IPS DF 6.9 (cell line): ENCODE measurements at places on chromosomes 7 and 10.

GRCh38 chr10:100647928-100648327 lies 97.5 kb upstream of the PAX2 start:
- peaks cover 2% of the 10 kb centered on the region; the same call in 1 of the 2 replicates for H3K4me1 ChIP-seq
- no peak overlapping the region for H3K4me3 ChIP-seq
- DNase-seq = no peak
- H3K27ac ChIP-seq = no peak overlapping the region
- H3K27me3 ChIP-seq = peaks cover 8% of the 10 kb centered on the region; the same call in 1 of the 2 replicates

DNA sequence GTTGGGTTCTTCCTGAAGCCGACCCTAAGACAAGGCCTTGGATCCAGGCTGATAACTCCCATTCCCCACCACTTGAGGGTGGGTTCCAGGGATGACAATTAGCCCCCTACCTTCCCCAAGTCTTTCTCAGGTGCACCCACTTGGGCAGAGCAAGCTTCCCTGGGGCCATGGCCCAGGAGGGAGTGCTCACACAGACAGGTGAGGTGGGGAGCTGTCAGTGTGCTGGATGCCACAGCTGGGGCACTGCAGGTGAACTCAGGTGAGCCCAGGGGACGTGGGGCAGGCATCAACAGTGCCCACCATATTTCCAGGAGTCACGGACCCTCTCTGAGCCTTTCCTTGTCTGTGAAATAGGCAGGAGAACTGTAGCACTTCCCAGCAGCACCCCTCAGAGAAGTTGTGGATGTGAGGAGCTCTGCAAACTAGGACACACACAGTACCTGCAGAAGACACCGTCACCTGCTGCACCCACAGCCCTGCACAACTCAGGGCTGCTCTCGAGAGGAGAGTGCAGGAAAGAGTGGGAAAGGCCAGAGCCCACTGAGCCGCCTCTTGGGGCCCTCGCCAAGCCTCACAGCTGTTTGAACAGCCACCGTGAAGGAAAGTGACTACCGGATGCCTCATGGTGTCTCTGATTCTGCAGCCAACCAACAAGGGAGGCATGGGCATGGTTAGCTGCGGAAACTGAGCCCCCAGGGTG lies 17.9 kb downstream of the SH3PXD2A start:
- H3K4me3 ChIP-seq = no peak overlapping the region
- no peaks in the 10 kb centered on the region for H3K27me3 ChIP-seq
- H3K4me1 ChIP-seq = peaks cover 12% of the 10 kb centered on the region
- no peaks in the 10 kb centered on the region for H3K36me3 ChIP-seq
- no peak for DNase-seq

GRCh38 chr10:96714031-96714590 lies 6.2 kb downstream of the PIK3AP1 start:
- no peak overlapping the region for H3K27ac ChIP-seq
- no peaks in the 10 kb centered on the region for H3K4me1 ChIP-seq
- no peak for DNase-seq
- H3K36me3 ChIP-seq = no peaks in the 10 kb centered on the region
- H3K4me3 ChIP-seq = no peak overlapping the region

GRCh38 chr7:154906736-154907355 lies 96.1 kb downstream of the PAXIP1 start:
- H3K27me3 ChIP-seq = no peaks in the 10 kb centered on the region
- H3K27ac ChIP-seq = no peak overlapping the region
- H3K4me3 ChIP-seq = no peak overlapping the region
- no peak for DNase-seq
- H3K4me1 ChIP-seq = no peaks in the 10 kb centered on the region

GRCh38 chr7:135742371-135742770 lies 6.2 kb downstream of the FAM180A start:
- no peak overlapping the region for H3K27ac ChIP-seq
- H3K36me3 ChIP-seq = no peaks in the 10 kb centered on the region

DNA sequence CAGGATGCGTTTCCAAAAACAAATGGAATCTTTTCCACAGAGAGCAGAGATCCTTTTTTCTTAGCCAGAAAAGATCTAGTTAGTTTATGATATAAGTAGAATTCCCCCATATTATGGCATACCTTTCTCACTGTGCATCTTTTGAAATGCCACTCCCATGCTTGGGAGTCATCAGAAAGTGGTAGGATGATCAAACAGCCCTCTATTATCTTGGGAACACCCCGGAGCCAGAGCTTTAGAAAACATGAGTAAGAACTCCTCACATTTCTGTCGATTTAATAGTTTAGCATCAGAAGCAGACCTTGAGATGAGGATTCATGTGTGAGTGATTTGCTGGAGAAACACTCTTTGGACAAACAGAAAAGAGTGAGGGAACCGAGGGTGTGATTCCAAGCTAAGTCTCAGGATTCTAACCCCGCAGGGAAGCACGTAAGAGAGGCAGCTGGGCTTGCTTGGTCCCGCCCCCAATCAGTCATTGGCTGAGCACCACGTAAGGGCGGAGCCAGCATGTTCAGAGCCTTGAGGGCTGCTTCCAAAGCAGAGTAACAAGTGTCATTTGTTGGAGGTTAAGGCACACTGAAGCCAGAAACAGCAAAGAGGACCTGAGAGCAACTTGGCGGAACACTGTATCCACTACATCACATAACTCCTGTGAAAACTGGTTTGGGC lies 43.7 kb upstream of the NXPH1 start:
- peak; percentile 71 for DNase-seq
- no peaks in the 10 kb centered on the region; the same call in 1 of the 2 replicates for H3K4me1 ChIP-seq
- H3K36me3 ChIP-seq = no peaks in the 10 kb centered on the region
- no peak overlapping the region for H3K4me3 ChIP-seq
- H3K27me3 ChIP-seq = no peaks in the 10 kb centered on the region

DNA sequence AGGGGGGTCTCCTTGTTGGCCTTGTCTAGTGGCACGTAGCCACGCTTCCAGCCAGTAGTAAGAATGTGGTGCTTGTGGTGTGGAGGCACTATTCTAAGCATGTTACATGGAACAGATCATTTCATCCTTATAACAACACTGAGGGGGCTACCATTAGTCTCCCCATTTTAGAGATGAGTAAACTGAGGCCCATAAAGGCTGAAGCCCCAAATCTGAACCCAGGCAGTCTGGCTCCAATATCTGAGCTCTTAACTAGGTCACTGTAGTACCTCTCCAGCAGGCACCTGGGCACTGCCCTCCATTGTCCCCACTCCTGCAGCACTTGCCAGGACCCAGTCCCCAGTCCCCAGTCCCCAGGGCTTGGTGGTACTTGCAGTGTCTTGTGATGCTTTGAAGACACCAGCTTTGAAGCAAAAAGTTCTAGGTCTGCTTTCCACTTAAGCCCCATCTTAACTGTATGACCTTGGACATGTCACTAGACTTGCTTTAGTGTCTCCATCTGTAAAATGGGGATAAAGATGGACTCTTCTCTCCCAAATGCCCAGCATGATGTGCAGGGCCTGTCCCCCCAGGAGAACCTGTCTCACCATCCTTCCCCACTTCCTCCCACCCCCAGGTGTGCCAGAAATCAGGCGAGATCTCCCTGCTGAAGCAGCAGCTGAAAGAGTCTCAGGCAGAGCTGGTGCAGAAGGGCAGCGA lies 6.4 kb downstream of the LZTS2 start:
- H3K36me3 ChIP-seq = peaks cover 32% of the 10 kb centered on the region
- H3K27ac ChIP-seq = no peak overlapping the region

GRCh38 chr7:148987751-148988512 lies 40.4 kb downstream of the PDIA4 start:
- H3K27ac ChIP-seq = no peak overlapping the region
- DNase-seq = no peak
- H3K4me3 ChIP-seq = peak overlapping the region; percentile 54
- H3K4me1 ChIP-seq = no peaks in the 10 kb centered on the region
- H3K27me3 ChIP-seq = no peaks in the 10 kb centered on the region
- H3K36me3 ChIP-seq = no peaks in the 10 kb centered on the region

GRCh38 chr10:59894114-59894513 lies 12.2 kb downstream of the CCDC6 start:
- no peaks in the 10 kb centered on the region for H3K36me3 ChIP-seq
- H3K4me1 ChIP-seq = no peaks in the 10 kb centered on the region; the same call in 1 of the 2 replicates
- H3K4me3 ChIP-seq = no peak overlapping the region
- no peak for DNase-seq

- no peak overlapping the region for H3K4me3 ChIP-seq
- peaks cover 4% of the 10 kb centered on the region; the same call in 1 of the 2 replicates for H3K4me1 ChIP-seq
- no peak overlapping the region for H3K27ac ChIP-seq
- no peak for DNase-seq
- H3K27me3 ChIP-seq = no peaks in the 10 kb centered on the region
- no peaks in the 10 kb centered on the region for H3K36me3 ChIP-seq
These were observed 21.1 kb downstream of the PLAU start for GRCh38 chr10:73931767-73932619.

DNA sequence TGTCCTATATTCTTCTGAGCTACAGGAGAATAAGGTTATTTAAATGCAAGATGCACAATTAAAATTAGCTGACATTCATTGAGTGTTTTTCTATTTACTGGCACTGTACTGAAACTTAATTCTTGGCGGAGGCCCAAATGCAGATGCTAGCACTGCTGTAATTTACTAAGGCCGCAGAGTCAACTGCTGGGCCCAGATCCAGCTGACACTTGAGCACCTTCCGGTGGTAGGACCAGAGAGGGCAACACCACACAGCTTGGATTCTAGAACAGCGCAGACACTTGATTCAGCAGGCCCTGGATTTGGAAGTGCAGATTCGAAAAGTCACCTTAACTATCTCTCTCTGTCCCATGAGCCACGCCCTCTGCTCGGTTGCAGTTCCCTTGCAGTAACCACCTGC lies 228.6 kb upstream of the TMEM72 start:
- H3K27me3 ChIP-seq = no peaks in the 10 kb centered on the region
- no peak overlapping the region for H3K27ac ChIP-seq
- H3K4me1 ChIP-seq = no peaks in the 10 kb centered on the region
- no peak overlapping the region for H3K4me3 ChIP-seq
- no peaks in the 10 kb centered on the region for H3K36me3 ChIP-seq
- no peak for DNase-seq

- H3K27me3 ChIP-seq = no peaks in the 10 kb centered on the region
- no peaks in the 10 kb centered on the region for H3K4me1 ChIP-seq
- H3K36me3 ChIP-seq = no peaks in the 10 kb centered on the region
- no peak overlapping the region for H3K4me3 ChIP-seq
- no peak overlapping the region for H3K27ac ChIP-seq
These were observed 32.1 kb upstream of the MDFIC start for GRCh38 chr7:114889646-114890285.

GRCh38 chr10:33484787-33485186 lies 150.3 kb upstream of the NRP1 start:
- DNase-seq = no peak
- H3K27ac ChIP-seq = no peak overlapping the region
- no peaks in the 10 kb centered on the region; the same call in 1 of the 2 replicates for H3K36me3 ChIP-seq
- no peak overlapping the region for H3K4me3 ChIP-seq
- peaks cover 2% of the 10 kb centered on the region; the same call in 1 of the 2 replicates for H3K4me1 ChIP-seq
- no peaks in the 10 kb centered on the region for H3K27me3 ChIP-seq

DNA sequence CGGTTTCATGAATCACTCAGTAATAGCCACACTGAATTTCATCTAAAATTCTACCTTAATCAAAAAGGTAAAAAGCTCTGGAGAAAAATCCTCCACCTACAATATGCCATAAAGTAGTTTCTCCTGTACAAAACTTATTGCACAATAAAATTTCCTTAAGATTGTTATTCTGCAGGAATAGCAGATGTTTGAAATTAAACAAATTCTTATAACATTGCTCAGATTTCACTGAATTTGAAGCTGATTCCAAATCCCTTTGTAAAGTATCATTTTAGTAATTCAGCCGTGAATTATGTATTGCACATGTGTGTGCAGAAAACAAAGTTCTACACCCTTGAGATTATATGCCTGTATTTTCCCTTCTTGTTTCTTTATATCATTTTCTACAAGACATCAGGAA lies 123.8 kb downstream of the AMPH start:
- no peak overlapping the region for H3K27ac ChIP-seq
- no peaks in the 10 kb centered on the region for H3K36me3 ChIP-seq
- no peak overlapping the region for H3K4me3 ChIP-seq
- DNase-seq = no peak
- H3K4me1 ChIP-seq = no peaks in the 10 kb centered on the region

- no peak overlapping the region for H3K27ac ChIP-seq
- H3K27me3 ChIP-seq = no peaks in the 10 kb centered on the region
- no peaks in the 10 kb centered on the region for H3K36me3 ChIP-seq
- H3K4me1 ChIP-seq = no peaks in the 10 kb centered on the region
- H3K4me3 ChIP-seq = no peak overlapping the region
These were observed 10.0 kb downstream of the CPED1 start for GRCh38 chr7:120998520-120998919.

DNA sequence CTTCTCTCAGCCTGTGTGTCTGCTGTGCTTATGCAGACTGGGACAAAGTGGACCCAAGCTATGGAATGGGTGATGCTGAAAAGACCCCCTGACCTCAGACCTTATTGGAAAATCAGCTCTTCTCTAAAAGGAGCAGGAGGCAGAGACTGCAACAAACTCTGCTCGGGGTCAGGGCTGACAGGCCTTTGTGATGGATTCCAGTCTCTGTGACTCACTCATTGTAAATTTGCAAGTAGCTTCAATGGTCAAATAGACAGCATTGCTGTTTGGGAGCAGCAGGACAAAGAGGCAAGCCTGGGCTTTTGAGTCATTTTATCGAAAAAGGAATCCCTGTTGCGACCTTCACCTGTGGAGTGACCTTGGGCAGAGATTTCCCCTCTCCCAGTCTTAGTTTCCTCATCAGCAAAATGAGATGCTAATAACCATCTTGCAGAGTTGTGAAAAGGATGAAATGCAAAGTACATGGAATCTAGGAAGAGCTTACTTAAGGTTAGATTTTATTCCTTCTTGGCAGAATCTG lies 26.1 kb upstream of the GPR26 start:
- no peaks in the 10 kb centered on the region for H3K27me3 ChIP-seq
- H3K27ac ChIP-seq = no peak overlapping the region
- DNase-seq = no peak
- H3K36me3 ChIP-seq = no peaks in the 10 kb centered on the region
- H3K4me1 ChIP-seq = peaks cover 3% of the 10 kb centered on the region; the same call in 1 of the 2 replicates

GRCh38 chr10:90205340-90205739 lies 503.9 kb downstream of the KIF20B start:
- H3K36me3 ChIP-seq = no peaks in the 10 kb centered on the region
- no peak overlapping the region for H3K27ac ChIP-seq
- DNase-seq = no peak
- no peak overlapping the region for H3K4me3 ChIP-seq
- H3K27me3 ChIP-seq = no peaks in the 10 kb centered on the region

DNA sequence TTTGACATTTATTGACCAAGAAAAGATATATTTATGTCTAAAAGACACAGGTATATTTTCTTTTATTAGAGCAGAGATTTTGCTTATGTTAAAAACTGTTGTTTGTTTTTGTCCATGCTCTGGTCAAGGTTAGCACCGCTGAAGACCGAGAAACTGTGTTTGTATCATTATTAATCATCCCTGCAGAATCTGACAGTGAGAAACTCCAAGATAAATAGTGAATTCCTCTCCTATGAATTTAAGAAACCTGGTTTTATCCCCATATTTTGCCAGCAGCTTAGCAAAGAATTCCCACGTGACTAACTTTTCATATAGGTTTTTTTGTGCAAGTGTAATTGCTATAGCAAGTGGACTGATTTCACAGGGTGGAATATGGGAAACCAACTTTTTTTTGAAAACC lies 77.6 kb downstream of the FRMD4A start:
- H3K36me3 ChIP-seq = no peaks in the 10 kb centered on the region
- no peaks in the 10 kb centered on the region for H3K4me1 ChIP-seq
- no peak for DNase-seq
- H3K27ac ChIP-seq = no peak overlapping the region
- H3K4me3 ChIP-seq = no peak overlapping the region
